Hematopoietic multipotent progenitor cell treated with erythropoietin and hydrocortisone succinate and interleukin-3 and kit ligand, for 8 days (in vitro differentiated cells): ENCODE measurements at places on chromosomes 6 and 20.
A peak's percentile ranks its signal among the peaks of the same experiment; 100 is the strongest.

DNA sequence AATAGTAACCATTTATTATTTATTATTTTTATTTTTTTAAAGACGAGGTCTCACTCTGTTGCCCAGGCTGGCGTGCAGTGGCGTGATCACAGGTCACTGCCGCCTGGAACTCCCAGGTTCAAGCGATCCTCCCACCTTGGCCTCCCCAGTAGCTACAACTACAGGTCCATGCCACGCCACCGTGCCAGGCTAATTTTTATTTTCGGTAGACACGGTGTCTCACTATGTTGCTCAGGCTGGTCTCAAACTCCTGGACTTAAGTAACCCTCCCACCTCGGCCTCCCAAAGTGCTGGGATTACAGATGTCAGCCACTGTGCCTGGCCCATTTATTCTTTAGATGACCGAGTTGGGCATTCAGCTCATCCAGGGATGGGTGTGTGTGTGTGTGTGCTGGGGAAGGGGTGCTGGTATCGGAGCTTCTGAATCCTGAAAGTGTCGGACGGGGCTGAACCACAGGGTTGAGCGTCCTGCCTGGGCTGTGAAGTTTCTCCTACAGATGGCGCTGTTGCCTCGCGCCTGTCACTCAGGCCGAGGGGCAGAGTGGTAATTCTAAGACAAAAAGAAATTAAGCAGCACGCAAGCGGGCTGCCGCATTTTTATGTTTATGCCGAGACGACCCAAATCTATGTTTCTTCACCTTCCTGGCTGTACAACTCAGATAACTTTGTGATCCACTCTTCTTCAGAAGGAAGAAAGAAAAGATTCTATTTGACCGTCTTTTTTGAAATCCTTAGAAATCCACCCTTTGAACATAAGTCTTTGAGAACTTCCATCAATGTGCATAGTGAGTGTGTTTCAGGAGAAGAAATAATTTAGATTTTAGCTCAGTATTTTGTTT, 252.8 kb downstream of the CDH26 start:
- DNase-seq: peak; percentile 67

DNA sequence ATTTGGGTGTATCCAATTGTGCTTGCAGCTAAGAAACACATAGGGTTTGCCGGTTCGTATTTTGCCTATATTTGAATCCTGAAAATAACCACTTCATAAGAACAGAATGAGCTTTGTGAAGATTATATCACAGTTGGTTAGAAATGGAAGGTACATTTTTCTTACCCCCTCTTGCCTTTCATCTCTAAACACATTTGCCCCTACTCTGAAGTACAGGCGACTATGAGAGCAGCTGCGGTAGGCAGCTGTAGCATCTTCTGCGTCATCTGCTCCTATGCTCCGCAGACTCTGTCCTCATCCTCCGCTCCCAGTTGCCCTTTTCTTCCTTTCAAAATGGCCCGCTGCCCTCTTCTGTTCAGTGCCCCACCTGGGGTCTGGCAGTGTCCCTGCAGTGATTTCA, 47.6 kb upstream of the REV3L start:
- DNase-seq: no peak

DNA sequence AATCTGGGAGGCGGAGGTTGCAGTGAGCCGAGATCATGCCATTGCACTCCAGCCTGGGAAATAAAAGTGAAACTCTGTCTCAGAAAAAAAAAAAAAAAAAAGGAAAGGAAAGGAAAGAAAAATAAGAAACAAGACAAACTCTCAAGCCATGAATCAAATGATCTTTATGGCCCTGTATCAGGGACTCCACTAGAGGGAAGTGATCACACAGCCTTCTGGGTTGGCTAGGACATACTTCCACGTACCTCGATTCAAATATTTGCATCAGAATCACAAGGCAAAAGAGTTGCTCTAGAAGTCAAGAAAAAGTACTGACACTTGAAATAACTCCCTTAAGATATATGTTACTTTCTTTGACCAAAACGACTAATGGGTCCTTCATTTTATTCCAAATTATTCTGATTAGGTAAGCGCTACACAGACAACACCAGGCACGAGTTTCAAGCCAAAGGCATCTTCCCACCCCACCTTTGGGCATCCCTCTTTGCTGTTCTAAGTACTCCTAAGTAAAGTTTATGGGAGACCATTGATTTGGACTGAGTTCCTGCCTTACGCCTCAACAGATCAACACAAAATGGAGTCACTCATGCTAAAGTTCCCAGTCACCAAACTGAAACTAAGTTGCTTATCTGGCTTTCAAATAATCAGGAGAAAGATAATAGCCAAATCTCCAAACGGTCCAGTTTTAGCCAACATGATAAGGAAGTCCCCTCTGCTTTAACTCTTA, 77.5 kb upstream of the NT5E start:
- DNase-seq: no peak

GRCh38 chr20:41769592-41770018, 151.4 kb upstream of the CHD6 start:
- DNase-seq: no peak

GRCh38 chr20:39480276-39481043, 518.3 kb downstream of the DHX35 start:
- no peak for DNase-seq

DNA sequence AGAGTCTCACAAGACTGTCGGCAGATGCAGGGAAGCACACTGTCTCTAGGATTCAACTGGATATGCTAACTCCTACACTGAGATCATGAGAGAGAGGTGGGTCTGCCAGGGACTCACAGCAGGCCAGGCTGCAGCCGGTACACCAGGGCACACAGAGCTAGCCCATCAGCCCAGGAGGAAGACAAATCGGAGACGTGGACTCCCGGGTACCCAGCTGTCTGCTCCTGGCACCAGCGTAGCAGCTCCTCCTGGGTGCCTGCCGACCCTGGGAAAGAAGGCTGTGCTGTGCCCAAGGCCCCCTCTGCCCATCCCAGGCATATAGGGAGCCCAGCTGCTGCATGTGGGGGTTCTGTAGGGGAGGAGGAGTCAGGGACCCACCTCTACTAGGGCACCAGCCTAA, 7.0 kb downstream of the MICAL1 start:
- DNase-seq: no peak

DNA sequence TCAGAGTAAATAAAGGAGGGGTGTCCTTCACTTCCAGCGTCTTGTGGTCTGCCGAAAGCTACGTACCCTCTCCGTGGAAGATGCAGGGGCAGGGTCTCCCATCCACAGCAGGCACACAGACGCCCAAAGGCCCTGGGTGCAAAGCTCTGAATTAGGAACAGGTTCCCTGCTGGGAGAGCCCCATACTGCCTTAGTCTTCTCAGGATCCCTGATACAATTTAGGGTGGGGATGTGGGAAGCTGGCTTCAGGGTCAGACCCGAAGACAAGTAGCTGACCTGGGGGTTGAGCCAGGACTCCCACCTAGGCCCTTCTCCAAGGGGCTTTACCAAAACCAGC, 74.1 kb downstream of the TTLL2 start:
- DNase-seq: no peak

DNA sequence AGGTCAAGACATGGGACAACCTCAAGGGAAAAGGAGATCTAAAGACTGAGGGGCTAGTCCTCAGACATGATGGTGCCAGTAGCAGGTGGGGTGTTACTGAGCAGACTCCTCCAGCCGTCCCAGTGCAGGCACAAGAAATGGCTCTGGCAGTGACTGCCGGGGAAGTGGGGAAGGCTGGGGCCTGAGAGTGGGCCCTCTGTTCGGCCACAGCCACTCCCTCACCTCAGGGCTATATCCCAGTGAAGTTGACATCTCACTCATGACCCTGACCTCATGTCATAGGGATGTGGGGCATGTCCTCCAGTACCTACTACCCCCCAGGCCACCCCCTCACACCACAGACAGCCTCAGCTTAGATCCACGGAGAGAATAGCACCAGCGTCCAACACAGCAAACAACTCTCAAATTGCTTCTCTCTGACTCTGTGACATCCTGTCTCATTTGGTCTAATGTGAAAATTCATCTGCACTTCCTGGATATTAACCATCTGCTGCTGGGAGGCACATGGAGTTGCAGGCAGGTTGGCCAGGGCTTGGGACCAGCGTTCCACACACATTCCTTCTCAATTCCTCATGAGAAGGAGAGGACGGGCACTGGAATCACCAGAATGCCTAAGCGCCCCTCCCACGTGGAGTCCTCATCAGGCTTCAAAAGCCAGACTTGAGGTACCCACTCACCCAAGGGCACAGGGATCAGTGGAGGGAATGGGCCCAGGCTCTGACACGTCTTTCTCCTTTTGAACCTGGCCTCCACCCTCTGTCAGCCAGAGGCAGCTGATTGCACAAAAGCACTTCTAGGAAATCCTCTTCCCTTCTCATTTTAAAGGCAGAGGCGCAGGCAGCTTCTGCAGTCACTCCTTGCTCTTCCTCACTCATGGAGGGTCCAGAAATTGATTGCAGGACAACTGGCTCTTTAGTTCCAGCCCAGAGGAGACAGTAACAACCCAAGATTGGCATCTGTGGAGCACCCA, 163.6 kb upstream of the CST7 start:
- no peak for DNase-seq

- no peak for DNase-seq
Measured at GRCh38 chr20:32163951-32164350, 43.6 kb downstream of the PLAGL2 start.

GRCh38 chr6:14524319-14524718, 406.7 kb downstream of the CD83 start:
- no peak for DNase-seq
